Stimulated activated CD4-positive, alpha-beta T cell treated with anti-CD3 and anti-CD28 coated beads, Interleukin-4, amount 100 ng/mL, for 4 hours (primary cell): ENCODE measurements at places on chromosomes 6 and 20.

DNA sequence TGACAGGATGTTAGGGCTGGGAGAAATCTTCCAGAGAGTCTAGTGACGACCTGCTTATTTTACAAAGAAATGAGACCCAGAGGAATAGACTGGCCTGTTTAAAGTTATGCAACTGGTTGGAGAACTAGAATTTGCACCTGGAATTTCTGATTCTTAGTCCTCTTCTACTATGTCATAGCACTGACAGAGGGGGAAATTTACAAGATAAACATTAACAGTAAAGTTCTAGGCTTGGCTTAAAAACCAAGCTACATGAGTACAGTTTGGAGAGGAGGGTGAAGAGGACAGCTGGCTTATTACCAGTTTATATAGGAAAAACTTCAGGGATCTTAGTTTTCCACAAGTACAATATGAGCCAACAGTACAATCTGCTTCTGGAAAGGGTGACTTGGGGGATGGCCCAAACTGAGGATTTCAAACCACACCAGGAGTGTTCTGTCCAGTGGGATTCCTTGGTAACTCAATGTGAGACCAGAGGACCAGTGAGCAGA is 269.6 kb downstream of the CD109 start:
- no peak for DNase-seq

- DNase-seq, result no peak
Measured at GRCh38 chr20:44586289-44586911, 4.0 kb downstream of the PKIG start.

DNA sequence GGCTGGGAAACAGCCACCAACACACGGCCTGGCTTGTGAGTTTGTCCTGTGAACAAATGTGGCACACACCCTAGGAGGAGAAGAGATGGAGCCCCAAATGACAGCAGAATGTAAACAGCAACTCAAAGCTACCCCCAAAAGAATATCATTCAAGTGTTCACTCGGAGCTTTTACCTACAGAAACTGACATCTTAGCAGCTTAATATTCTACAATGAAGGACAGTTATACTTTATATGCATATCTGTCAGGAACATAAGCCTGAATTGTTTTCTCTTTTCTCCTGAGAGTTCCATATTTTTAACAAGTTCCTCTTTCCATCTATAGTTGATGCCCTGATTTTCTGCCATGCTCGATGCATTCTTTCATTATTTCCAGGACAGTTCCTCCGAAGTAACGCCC is 566.0 kb upstream of the MAP3K7 start:
- no peak for DNase-seq

GRCh38 chr20:39155971-39156370 is 193.8 kb downstream of the DHX35 start:
- DNase-seq, result no peak

DNA sequence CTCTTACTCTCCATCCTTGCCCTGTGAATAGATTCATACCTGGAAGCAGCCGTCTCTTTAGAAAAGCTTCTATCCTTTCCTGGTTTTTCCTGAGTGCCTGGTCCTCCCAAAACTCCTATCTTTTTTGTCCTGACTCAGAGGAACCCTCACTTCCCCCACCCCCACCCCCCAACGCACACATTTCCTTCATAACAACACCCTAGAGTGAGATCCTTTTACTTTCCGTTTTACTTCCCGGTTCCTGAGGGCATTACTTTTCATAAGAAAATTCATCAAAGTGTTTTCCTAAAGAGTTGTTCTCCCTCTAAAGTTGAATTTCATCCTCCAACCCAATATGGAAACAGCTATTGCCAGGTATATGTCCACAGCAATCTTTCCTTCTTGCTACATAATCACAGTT is 327.0 kb downstream of the NRN1 start:
- no peak for DNase-seq

DNA sequence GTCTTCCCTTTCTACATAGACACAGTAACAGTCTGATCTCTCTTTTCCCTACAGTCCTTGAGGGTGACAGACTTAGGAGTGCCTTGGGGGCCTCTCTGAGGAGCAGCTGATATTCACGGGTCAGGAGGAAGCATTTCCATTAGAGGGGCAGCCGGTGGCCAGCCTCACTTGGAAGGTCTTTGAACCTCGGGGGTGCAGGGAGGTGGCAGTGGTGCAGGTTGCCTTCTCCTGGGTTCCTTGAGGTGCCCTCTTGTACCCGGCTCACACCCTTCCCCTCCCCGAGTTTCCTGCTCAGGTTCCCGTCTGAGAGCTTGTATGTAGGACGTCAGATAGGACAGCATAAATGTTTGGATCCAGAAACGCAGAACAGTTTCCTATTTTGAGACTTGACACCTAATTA is 2.5 kb downstream of the RTEL1 start:
- no peak for DNase-seq

DNA sequence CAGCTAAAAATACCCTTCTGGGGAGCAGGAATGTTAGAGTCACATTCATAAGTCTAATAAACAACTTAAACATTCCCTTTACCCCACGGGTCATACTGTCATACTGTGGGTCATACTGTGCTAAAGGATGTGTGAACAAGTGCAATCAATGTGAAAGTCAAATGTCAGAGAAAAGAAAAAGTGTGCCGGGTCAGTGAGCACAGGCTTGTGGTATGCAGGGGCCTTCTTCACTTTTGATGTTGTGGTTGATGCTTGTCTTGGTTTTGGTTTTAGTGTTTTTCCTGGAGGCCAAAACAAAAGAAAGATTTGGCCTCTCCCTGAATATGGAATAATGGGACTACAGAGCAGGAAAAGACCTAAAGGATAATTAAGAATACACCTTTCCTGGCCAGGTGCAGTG is 267.9 kb upstream of the PLN start:
- DNase-seq, result no peak

- DNase-seq, result no peak
Measured at GRCh38 chr20:11092151-11092550, 418.4 kb upstream of the JAG1 start.

DNA sequence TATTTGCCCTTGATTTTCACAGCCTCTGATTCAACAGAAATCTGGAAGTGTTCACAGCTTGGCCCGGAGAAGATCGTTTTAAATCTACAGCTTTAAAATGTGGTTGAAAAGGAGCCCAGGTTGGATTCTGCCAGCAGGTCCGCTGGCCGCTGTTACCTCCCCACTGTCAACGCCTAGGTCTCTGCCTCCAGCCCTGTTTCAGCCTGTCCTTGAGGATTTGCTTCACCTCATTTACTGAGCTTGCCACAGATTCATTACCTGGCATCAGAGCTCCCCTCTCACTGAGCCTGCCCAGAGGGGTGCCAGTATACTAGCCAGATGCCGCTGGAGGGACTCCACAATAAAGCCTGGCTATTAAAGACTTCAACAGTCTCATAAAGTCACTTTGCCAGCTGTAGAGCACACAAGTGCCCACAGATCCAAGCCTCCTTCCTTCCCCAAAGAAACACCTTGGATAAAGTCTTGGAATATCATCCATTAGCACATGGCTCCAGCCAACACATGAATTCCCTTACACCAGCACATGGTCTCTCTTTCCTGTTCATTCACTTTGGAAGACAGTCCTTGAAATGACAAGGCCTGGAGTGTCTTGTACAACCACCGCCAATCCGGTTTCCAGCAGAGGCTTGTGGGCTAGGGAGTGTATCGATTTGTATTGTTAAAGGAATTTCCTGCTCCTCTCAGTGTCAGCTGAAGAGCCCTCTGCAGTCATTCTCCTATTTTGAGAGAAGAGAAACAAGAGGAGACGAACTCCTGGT is 9.5 kb upstream of the NR2E1 start:
- no peak for DNase-seq

DNA sequence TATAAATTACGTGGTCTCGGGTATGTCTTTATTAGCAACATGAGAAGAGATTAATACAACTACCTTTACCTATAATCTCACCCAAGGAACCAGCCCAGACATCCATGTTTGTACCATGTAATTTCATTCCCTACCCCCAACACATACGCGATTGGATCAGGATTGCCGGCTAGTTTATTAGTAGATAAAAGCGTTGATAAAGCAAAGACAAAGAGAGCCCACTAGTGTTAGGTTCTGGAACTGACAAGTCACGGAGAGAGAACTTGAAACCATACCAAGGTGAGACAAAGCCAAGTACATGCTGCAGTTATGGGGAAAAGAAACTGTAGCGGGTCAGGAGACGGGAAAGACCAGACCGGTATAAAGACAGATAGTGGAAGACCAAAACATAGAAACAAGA is 37.4 kb upstream of the FAM135A start:
- DNase-seq, result no peak

GRCh38 chr20:54207743-54208547 is at the start of gene PFDN4:
TSS of gene PFDN4 (plus strand) at chr20:54208087. CDS start at chr20:54208101, 14 bp downstream.
- peak; percentile 74 for DNase-seq

DNA sequence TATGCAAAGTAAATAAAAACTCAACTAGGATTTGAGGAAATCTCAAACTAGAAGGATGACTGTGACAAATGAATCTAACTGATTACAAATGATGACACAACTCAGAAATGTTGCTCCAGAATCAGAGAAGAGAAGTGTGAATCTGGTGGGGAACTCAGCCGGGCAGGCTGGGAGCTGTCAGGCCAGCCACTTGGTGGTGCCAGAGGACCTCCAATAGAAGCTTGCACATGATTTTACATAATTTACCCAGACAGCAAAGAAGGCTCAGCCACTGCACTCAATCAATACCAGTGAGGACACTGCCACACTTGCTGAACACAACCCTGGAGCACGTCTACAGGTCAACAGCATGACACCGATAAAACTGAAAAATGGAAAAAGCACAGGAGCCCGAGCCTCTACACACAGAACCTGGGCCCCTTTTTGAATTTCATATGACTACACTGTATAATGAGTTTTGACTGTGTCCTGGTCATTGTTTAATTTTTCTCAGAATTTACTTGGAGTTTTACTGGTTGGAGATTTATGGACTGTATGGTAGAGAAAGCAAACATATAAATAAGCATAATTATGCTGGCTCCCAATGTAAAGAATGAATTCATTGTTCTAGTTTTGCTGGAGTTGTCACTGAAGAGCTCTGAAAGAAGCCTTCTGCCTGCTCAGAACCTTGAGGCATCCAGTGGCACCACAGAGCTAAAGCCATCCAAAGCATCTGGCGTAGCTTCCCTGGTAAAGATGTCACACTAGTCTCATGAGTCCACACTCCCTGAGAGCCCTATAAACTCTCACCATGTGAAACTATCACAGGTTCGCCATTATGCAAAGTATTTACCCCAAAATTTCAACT is 296.5 kb downstream of the THBS2 start:
- no peak for DNase-seq

DNA sequence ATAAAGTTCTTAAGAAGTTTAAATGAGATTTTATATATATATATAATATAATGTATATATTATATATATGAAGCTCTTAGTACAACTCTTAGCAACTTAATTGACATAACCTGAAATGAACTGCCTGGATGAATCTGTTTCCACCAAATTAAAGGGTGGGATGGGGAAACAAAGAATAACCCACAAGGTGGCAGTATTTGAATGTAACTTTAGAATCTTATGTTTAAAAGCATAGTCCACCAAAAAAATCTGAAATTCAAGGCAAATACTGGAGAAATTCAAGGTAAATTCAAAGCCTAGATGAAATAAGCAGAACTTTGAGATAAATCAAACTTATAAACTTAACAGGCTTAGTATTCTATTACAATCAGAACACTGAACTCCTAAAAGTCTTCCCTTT is 4.4 kb upstream of the IBTK start:
- DNase-seq, result no peak

DNA sequence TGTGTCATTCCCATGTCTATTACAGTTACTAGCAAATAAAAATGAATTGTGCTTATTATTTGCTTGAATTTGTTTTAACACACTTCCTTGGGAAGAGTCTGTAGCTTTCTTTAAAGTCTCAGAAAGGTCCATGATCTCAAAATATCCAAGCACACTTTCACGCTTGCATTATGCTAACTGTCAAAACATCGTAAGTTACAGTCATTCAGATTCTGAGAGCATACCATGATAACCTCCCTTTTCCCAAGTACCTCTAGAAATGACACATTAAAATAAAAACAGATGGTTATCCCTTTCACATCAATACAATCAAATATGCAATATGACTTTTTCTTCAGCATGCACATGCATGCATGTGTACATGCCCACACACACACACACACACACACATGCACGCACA is 1044.4 kb upstream of the MAP3K7 start:
- no peak for DNase-seq

GRCh38 chr6:32614366-32615081 is 22.7 kb upstream of the HLA-DQA1 start:
- DNase-seq, result no peak

GRCh38 chr6:104788400-104788799 is 71.3 kb downstream of the HACE1 start:
- DNase-seq, result no peak

- no peak for DNase-seq
Measured at GRCh38 chr20:20209684-20210083, 157.4 kb downstream of the CFAP61 start.

- no peak for DNase-seq
Measured at GRCh38 chr20:59159493-59160376, 3.9 kb upstream of the ZNF831 start.

DNA sequence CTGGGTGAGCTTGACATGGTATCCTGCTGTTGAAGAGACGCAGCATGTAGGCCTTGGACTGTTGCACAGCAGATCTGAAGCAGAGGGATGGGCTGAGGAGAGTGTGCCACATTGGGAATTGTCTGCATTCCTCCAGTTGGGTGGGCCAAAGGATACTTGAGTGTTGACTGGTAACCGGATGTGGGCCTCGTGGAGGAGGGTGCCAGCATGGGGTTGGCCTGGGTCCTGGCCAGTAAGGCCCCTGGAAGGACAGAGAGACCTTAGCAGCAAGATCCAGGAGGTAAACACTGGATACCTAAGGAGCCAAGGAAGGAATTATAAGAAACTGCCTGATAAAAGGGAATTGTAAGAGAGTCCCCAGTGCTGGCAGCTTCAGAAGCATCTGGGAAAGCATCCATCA is 76.9 kb downstream of the FIG4 start:
- no peak for DNase-seq

DNA sequence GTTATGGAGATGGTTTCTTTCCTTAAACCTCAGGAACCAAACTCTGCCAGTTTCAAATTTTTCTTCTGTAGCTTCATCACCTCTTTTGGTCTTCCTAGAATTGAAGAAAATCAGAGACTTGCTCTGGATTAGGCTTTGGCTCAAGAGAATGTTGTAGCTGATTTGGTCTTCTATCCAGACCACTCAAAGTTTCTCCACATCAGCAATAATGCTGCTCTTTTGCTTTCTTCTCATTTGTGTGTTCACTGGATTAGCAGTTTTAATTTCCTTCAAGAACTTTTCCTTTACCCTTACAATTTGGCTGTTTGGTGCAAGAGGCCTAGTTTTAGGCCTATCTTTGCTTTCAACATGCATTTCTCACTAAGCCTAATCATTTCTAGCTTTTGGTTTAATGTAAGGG is 78.1 kb upstream of the PLCB4 start:
- DNase-seq, result no peak
